ENCODE measurements at places on chromosomes 5 and 9.

- no peak for DNase-seq
These were observed 91.9 kb upstream of the PTPRD start for GRCh38 chr9:10704720-10705119.

GRCh38 chr9:104958751-104959150, 30.8 kb upstream of the ABCA1 start:
- no peak for DNase-seq

DNA sequence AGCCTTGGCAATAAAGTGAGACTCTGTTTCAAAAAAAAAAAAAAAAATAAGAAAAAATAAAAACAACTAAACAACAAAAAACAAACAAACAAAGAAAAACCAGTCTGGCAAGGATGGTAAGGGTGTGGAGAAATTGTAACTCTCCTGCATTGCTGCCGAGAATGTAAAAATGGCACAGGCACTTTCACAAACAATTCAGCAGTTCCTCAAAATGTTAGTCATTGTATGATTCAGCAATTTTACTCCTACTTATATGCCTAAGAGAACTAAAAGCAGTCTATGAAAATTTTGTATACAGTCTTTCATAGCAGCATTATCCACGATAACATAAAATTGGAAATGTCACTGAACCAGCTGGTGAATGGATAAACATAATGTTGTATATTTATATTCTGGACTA, 280.4 kb downstream of the CDH9 start:
- DNase-seq: no peak

- no peak for DNase-seq
These were observed 85.9 kb upstream of the IL17B start for GRCh38 chr5:149464796-149465489.
